Diencephalon (tissue), 1 donor: ENCODE measurements at places on chromosomes 5 and 9. TPM values are rescaled to one million over a fixed set of nuclear protein-coding genes. Genes with fewer than 3 reads are reported as not detected.

Gene PRDM9
- total RNA-seq, result not detected

Gene UGT3A1
- not detected for total RNA-seq

Gene CFAP157
- 3.0 TPM for total RNA-seq

Gene LTC4S
- 2.1 TPM for total RNA-seq

Gene IL3
- total RNA-seq, result not detected

Gene MSH3
- 37.6 TPM for total RNA-seq

Gene FAM53C
- 29.1 TPM for total RNA-seq

Gene PCDHB2
- total RNA-seq, result 12.7 TPM

Gene PCDHA4
- total RNA-seq, result 15.0 TPM
